ENCODE measurements at places on chromosomes 1 and 21.

DNA sequence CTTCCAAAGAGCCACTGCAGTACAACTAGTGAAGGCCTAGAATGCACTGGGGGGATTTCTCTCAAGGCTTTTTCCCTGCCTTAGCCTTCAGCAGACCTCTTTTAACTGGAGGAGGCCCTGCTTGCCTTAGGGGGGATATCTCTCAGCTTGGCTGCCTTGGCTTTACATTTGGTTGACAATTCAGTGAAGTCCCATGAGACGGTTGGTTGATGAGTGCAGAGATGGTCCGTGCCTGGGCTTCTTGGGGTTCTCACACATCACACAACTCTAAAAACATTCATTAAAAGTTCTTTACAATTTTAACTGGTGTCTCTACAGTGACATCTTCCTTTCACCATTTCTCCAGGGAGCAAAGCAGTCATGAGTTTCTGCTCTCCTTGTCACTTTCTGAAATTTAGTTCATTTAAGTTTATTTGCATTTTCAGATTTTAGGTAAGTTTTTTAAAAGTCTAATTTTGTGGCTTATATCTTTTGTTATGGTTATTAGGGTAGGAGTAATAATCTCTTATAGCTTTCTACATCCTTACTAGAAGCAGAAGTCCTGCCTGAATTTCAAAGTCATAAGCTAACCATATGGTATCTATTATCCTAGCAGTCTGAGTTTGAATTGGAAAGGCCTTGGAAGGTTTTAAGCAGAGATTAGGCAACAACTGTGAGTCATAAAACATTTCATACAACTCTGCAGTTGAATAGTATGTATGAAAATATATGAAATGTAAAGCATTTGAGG, 487.6 kb downstream of the DPYD start:
- peak; percentile 97 for DNase-seq

DNA sequence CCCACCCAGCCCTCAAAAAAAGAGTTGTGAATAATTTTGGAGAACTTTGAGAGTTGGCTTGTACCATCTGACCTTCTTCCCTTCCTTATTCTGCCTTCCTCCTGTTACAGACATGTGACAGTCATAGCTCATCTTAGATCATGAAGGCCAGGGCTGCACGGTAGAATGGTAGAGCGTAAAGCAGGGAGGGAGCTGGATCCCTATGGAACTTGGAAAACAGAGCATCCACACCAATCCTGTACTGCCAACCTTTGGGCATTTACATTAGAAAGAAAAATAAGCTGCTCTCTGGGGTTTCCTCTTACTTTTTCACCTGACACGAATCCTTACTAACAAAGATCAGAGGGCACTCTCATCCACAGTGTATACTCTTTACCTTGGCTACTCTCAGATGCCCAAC, 121.5 kb downstream of the GPR52 start:
- no peak for DNase-seq

DNA sequence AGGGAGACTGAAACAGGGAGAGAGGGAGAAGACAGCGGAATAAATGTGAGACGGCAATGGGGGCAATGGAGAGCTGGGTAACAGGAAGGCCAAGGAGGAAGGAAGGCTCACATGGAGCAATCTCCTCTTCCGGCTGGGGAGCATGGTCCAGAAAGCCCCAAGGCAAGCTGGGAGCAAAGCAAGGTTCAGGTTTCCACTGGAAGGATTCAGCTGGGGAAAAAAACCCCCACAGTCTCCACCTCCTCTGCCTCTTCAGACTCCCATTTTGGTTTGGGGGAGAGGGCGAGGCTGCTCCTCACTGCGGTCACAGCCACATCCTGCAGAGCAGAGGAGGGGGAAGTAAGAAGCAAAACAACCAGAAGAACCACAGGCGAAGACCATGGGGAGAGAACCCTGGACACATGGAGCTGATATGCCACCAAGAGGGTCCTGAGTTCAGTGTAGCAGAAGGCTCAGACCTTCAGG, 650 bp downstream of the TNFAIP8L2 start:
- no peak for DNase-seq

DNA sequence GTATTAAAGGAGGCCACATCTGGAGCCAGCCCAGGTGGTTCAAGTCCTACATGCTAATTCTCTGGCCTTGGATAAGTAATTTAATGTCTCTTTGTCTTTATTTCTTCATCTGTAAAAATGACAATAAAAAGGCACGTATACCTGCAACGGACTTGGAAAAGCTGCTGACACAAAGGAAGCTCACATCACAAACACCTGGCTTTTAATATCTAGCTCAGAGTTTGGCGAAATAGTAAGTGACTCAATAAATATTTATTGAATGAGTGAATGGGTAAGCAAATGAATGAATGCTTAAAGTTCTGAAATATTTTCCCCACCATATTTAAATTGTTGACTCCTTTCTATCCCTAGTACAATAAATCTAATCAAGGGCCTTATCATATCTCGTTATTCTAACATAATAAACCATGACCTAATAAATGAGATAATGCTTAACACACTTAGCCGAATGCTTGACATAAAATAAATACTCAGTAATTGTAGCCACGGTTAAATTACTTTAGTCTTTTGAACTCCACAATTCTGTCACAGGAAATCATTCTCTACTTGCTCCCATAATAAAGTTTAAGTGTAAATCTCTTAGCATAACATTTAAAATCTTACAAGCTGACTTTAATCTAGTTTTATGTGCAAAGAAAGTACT, 74.7 kb upstream of the PALMD start:
- DNase-seq, result no peak

DNA sequence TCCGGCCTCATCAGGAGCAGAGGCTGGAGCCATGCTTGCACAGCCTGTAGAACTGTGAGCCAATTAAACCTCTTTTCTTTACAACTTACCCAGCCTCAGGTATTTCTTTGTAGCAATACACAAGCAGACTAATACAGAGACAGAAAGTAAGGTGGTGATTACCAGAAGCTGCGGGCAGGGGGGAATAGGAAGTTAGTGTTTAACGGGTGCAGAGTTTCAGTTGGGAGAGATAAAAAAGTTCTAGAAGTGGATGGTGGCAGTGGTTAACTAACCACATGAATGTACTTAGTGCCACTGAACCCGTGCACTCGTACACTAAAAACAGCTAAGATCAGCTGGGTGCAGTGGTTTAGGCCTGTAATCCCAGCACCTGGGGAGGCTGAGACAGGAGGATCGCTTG, 80.4 kb upstream of the TARDBP start:
- no peak for DNase-seq

DNA sequence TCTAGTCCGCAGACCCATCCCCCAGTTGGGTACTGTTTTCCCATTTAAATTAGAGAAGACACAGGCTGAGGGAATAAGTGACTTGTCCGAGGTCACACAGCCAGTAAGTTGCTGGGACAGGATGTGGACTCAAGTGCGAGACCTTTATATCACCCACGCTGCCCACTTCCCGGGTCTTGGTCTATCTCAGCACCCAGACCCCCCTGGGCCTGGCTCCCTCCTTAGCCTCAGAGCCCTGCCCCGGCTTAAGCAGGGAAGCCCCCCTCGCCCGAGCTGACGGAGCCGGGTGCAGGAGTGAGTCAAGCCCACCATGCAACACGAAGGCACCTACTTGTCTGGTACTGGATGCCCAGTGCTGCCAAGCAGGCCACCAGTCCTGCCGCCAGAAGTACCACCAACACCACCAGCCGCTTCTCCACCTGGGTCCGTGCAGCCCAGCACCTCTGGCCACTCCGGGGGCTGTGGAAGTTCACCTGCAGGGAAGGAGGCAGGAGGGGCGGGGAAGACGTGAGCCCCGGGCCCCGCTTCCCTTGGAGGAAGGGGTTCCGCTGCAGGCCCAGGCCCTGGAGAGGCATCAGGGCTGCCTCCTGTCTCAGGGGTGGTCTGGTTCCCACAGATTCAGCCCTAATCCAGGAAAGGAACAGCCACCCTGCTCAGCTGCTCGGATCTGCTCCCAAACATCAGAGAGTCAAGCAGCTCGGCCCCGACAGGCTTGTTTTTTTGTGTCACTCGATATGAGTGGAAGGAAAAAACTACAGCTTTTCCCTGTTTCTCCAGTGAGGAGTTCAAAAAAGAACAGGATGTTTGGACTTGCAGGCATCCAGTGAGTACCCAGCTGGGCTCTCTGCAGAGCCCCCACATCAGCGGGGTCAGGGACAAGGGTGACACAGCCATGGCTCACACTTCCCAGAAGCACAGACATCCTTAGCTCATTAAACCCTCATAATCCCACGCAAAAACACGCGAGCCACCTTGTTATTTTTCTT, 11.1 kb downstream of the ECE1 start:
- no peak for DNase-seq

DNA sequence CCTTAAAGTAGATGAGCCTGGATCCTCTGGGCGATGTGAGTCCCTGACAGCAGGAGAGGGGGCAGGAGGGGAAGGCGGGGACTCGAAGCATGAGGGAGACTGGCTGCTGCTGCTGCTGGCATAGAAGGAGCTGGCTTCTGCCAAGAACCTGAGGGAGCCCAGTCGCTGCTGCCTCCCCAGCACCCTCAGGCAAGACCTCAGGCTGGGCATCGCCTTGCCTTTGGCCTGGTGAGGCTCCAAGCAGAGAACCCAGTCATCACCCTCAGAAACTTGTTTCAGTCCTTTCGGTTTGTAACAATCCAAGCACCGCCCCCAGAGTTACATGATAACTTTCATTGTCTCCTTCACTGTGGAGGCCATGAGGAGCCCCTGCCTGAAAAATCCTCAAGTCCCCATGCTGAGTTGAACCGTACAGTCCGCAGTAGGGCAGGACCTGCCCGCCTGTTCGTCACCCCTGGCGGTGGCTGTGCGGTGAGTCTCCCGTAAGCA, 38.8 kb downstream of the POFUT2 start:
- DNase-seq, result peak; percentile 16

DNA sequence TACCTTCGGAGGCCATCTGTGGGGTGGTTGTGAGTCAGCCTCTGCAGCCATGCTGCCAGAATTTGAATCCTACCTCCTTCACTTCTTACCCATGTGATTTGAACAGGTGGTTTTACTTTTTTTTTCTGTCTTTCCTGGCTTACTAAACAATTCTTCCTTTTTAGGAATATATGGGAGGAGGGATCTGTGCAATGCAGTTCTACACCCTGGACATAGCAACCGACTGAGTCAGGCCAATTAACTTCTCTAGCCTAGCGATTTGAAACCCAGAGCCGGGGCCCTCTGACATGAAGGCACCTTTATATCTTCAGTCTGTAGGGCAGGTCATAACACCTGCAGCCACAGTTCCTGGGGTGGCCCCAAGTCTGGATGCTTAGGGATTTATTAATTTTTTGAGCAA, 83.6 kb downstream of the ST6GALNAC3 start:
- DNase-seq, result peak; percentile 10

DNA sequence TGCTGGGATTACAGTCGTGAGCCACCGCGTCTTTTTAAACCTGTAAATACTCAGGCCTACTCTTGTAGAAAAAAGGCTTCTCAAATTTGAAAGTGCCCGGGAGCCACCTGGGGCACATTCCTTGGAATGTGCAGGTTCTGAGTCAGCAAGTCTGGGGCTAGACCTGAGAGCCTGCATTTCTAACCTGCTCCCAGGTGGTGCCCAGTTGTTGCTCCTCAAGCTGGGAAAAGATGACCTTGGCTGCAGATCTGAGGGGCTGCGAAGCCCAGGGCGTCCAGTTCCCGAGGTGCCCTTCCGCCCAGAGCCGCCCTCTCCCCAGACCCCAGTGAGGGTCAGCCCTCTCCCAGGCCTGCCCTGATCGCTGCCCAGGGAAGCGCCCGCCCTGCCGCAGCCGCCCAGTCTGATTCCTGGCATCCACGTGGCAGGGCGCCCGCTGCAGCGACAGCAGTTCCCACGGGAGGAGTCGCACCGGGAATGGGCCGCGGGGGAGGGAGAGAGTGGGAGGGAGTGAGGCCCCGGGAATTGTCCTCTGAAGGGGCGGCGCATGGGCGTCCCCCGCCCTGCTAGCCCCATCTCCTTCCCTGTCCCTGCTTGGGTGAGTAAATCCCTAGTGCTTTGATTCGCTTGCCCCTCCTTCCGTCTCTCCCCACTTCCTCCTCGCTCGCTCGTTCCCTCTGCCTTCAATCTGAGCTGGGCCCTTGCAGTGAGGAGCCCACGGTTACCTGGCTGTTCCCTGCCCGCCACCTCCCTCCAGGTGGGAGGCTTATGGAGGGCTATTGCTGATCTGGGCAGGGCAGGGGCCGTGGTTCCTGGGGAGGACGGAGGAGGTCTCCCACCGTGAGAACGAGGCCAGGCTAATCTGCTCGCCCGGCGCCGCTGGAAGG, 18.8 kb upstream of the TENT5B start:
- peak; percentile 56 for DNase-seq

GRCh38 chr1:153389973-153390879, 647 bp downstream of the S100A8 start:
- no peak for DNase-seq

DNA sequence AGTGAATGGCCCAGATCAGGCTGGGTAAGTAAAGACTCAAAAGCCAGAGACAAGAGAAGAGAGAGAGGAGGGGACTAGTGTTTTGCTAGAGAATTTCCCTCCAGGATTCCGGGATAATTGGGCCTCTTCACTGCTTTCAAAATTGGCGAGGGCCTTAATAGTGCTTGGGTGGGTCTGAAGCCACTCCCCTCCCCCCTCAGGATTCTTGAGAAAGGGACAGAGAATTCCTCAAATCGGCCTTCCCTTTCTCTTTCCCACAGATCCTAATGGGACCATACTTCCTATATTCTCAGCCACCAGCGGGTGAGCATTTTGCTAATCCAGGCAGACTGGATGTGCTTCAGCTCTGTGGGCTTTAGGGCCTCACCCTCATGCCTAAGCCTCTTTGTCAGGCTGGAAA, 11.9 kb downstream of the SFN start:
- no peak for DNase-seq

- no peak for DNase-seq
These were observed 2023.3 kb downstream of the NCAM2 start for GRCh38 chr21:23021481-23021880.

- DNase-seq, result peak; percentile 37
These were observed 198.9 kb downstream of the HS2ST1 start for GRCh38 chr1:87113313-87113712.

DNA sequence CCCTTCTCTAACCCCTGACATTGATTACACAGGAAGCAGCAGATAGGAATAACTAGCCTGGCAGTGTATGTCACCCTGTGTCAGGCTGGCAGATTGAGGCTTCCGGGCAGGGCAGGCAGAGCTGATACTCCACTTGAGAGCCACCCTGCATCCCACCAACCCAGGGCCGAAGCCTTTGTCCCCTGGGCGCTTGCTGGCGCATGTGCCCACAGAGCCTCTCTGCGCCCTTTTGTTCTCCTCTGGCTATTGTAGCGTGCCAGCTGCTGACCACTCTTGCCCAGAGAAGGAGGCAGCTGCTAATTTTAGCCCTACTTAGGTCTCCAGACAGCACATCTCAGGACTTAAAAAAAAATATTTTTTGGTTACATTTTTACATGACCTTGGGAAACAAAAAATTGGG, 304.9 kb downstream of the HHAT start:
- DNase-seq, result no peak

DNA sequence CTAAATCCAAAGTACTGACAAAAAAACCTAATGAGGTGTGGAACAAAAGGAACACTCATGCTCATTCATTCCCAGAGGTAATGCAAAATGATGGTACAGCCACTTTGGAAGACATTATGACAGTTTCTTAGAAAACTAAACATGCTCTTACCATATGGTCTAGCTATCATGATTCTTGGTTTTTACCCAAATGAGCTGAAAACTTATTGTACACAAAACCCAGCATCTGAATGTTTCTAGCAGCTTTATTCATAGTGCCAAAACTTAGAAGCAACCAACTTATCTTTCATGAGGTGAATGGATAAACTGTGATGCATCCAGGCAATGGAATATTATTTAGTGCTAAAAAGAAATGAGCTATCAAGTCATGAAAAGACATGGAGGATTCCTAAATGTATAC, 318.4 kb upstream of the OLFM3 start:
- DNase-seq, result no peak

GRCh38 chr1:20107796-20108195, 11.5 kb downstream of the PLA2G2D start:
- no peak for DNase-seq
